GOT3 (cell line): ENCODE measurements at places on chromosomes 4 and X.

- DNase-seq, result no peak
Measured at GRCh38 chr4:87835197-87835596, 2.4 kb downstream of the MEPE start.

DNA sequence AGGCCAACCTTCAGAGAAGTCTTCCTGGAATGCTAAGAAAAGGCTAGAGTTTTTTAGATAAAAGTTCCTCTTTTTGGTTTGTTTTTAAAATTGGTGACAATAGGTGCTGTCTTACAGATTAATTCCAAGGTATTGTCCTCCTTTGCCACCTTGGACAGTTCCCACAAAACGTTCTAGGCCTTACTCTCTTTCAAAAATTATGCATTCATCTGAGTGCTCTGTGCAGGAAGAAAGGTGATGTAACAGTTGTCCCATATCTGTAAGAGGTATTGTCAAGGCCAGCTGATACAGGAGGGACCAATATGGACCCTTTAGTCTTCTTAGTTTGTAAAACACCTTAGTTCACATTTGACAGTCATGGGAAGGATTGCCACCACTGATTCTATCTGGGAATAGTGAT lies 15.9 kb upstream of the CXCL5 start:
- DNase-seq, result no peak

DNA sequence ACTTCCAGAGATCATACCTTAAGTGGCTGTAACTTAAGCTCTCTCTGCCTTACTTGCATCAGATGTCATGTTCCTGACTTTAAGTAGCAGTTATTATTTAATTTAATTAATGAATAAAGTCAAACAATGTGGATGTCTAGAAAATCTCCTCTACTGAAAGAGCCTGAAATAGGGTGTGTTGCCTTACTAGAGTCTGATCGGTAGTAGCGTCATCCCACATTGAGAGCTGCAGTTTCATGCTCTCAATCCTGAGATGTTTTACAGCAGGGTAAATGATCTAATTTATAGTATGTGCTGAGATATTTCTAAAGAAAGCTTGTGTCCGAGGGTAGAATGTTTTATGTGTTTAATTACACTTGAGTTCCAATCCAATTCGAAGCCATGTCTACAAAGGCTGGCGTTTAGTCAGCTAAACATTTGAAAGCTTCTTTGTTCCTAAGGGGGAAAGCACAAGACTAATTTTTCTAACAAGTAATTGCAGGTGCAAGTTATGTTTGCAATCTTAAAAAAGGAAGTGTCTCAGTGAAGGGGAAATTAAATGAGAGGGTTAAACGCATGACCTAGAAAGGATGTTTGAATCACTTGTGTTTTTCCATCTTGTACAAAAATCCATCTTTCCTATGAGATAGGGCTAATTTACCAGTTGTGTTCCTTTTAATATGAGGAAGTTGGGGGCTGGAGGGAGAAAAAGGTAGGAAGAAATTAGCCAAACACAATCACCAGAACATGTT lies 391.0 kb upstream of the MAGEB2 start:
- DNase-seq, result no peak

- DNase-seq, result no peak
Measured at GRCh38 chrX:40694802-40695201, 40.5 kb downstream of the MED14 start.

GRCh38 chr4:72471816-72472215 lies 97.2 kb downstream of the ADAMTS3 start:
- DNase-seq, result no peak

- no peak for DNase-seq
Measured at GRCh38 chr4:184854673-184855072, 28.9 kb upstream of the ACSL1 start.
